ENCODE measurements at places on chromosomes 4 and X. TPM values are rescaled to one million over a fixed set of nuclear protein-coding genes. Genes with fewer than 3 reads are reported as not detected.
A peak's percentile ranks its signal among the peaks of the same experiment; 100 is the strongest.

DNA sequence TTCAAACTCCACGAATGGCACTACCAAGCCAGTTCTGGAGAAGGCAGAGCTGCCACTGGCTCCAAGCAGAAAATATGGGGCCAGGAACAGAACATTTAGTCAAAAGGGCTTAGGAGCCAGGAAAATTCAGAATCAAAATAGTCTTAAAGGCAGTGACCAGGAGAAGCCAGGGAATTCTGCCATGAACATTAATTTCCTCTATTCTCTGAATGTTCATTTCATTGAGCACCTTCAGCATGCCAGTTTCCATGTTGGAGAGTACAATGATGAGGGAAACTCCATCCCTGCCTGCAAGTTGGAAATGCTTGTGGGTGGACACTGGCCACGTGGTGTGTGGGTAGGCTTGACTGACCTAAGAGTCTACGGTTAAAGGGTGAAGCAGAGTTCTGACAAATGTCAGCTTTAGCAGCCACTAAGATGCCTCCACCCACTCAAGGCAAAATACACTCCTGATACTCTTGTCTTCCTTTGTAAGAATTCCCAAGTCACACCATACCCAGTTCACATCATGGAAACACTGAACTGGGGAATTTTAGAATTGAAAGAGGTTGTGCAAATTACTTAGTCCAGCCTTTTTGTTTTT, 190.1 kb upstream of the C1QTNF7 start:
- DNase-seq = no peak

GRCh38 chr4:99710020-99710419, 52.4 kb upstream of the C4orf54 start:
- DNase-seq = no peak

GRCh38 chr4:6172093-6172926, 28.0 kb downstream of the JAKMIP1 start:
- no peak for DNase-seq

GRCh38 chr4:76003620-76004019, 3.7 kb downstream of the CXCL9 start:
- no peak for DNase-seq

- no peak for DNase-seq
Observed at GRCh38 chr4:180219080-180219479, 2024.1 kb upstream of the TENM3 start.

GRCh38 chr4:124713185-124713592, 657 bp upstream of the ANKRD50 start:
- peak; percentile 50 for DNase-seq

GRCh38 chr4:156261230-156261629, 307.6 kb upstream of the CTSO start:
- DNase-seq = no peak

DNA sequence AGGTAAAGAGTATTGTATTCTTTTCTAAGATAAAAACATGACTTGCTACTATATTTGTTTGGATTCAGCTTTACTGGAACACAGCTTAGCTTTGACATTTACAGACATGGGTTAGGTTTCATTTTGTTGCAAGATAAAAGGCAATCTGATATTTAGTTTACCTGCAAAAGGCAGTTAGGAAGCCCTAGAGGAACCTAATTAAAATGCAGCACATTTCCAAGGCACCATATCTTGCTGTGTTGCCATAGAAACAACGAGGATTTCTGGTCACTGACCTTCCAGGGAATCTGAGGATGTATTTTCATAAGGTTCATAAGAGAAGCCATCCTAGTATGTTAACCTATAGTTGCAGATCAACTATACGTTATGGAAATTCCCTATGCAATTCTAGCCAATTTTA, 116.0 kb downstream of the SNCA start:
- no peak for DNase-seq

DNA sequence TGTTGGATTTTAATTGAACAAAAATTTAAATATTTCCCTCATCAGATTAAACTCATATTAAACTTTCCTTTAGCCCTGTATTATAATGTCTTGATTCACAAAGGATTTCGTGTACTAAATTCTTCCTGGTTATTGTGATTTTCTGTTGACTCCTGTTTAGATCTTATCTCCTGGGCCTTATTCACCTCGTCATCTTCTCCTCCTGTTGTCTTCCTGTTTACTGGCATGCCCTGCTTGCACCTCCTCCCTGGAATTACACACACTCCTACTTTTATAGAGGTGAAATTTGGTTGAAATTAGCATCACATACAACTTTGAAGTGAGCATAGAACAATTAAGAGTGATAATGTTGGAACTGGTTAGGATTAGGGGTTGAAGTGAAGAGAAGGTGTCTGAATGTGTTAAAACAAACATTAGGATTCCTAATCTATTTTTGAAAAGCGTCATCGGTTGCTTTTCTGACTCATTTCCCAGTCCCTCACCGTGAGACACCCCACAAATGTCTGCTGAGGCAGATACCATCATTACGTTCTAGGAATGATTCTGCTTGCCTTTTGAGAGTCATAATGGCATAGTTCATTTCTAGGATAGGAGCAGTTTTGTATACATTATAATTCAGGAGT, 32.5 kb downstream of the TLL1 start:
- DNase-seq = no peak

DNA sequence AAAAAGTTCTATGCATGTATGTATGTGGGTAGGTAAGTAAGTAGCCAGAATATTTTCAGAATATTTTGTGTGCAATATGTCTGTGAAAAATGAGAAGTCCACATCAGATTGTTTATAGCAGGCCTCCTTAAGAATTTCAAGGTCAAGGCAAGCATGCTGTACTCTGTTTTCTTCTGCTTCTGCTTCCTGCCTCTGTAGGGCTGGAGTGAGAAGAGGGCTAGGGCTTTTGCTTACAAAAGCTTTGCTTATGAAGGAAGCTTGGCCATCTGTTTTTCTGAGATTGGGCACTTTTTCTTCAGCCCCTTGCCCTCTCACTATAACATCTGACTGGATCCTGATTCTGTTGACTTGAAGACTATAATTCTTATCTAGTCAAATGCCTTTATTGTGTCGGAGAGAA, 150.4 kb downstream of the EMCN start:
- DNase-seq = no peak

Gene CLTRN
- not detected for total RNA-seq

GRCh38 chr4:84529169-84529751, 30.2 kb upstream of the NKX6-1 start:
- no peak for DNase-seq

Gene VSIG4
- 63.3 TPM for total RNA-seq

- no peak for DNase-seq
Observed at GRCh38 chrX:37746218-37746941, 33.5 kb upstream of the CYBB start.

Gene ZCCHC4
- 18.7 TPM for total RNA-seq

DNA sequence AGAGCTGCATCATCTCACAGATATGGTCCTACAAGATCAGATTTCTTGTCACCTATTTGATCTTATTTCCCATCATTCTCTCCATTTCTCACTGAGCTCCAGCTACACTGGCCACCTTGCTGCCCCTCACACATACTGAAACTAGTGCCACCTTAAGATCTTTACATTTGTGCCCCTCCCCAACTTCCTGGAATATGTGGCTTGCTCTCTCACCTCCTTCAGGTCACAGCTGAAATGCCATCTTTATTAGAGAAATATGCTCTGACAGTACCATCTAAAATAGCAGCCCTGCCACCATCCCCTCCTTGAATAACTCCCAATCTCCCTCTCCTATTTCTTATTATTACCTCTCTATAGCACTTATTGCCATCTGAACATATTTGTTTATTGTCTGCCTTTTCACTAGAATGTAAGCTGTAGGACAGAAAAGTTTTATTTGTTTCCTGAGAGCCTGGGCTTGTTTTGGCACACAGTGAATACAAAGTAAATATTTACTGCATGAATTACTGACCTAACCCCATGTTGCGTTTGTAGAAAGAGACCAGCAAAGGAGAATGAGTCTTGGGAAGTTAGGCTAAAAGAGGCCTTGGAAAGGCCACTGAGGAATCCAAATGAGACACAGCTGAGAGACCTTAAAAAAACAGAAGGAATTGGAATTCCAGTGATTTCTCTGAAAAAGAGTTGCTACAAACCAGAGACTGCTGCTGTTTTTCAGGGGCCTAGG, 22.7 kb downstream of the DYNLT3 start:
- no peak for DNase-seq

Gene IRF2
- 57.8 TPM for total RNA-seq

GRCh38 chr4:127134490-127134889, 498.3 kb upstream of the INTU start:
- no peak for DNase-seq
